ENCODE measurements at places on chromosomes 1 and 21. TPM values are rescaled to one million over a fixed set of nuclear protein-coding genes. Genes with fewer than 3 reads are reported as not detected.

DNA sequence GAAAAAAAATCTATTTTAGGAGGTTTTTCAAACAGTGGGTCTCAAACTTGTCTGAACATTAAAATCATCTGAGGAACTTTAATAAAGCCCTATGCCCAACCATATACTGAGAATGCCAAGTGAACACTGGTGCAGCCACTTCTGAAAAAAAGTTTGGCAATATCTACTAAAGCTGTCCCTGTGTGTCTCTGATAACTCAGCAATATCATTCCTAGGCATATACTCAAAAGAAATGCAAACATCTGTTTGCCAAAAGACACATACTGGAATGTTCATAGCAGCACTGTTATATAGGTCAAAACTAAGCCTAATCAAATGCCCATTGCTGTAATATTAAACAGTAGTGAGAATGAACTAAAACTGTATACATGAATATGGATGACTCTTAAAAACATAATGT, 74.2 kb upstream of the RGS4 start:
- H3K27ac ChIP-seq: no peak overlapping the region
- H3K36me3 ChIP-seq: no peaks in the 10 kb centered on the region
- DNase-seq: no peak
- H3K4me3 ChIP-seq: no peak overlapping the region
- H3K4me1 ChIP-seq: no peaks in the 10 kb centered on the region

DNA sequence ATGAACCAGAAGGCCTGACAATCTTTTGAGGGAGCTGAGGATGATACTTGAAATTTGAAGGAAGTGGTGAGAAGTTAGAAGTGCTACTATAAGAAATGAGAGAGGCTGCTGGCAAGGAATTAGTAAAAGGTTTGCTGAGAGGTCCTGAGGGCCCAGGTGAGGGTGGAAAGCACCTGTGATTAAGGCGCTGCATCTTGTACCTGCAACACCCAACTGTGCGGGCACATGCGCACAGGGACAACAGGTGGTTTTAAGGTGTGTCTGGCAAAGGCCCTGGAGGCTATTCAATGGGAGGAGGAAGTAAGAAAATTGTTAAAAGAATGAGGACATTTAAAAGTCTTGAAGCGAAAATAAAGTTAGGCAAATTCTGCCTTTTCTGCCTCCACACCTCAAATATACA, 349.3 kb downstream of the RGS7 start:
- no peaks in the 10 kb centered on the region for H3K27me3 ChIP-seq
- no peak overlapping the region for H3K4me3 ChIP-seq
- no peaks in the 10 kb centered on the region for H3K36me3 ChIP-seq
- H3K4me1 ChIP-seq: no peaks in the 10 kb centered on the region

The FAM72A gene
- total RNA-seq: 2.7 TPM

- H3K4me1 ChIP-seq: no peaks in the 10 kb centered on the region
- H3K36me3 ChIP-seq: no peaks in the 10 kb centered on the region
- H3K27me3 ChIP-seq: no peaks in the 10 kb centered on the region
- H3K4me3 ChIP-seq: no peak overlapping the region
- no peak for DNase-seq
Observed at GRCh38 chr1:29134695-29135028, 11.0 kb upstream of the TMEM200B start.

The GATAD2B gene
- total RNA-seq: 79.0 TPM

- no peak for DNase-seq
- no peaks in the 10 kb centered on the region for H3K27me3 ChIP-seq
Observed at GRCh38 chr1:6002714-6003501, 10.7 kb upstream of the NPHP4 start.

- no peaks in the 10 kb centered on the region for H3K4me1 ChIP-seq
- no peaks in the 10 kb centered on the region for H3K27me3 ChIP-seq
- H3K27ac ChIP-seq: no peak overlapping the region
- no peak overlapping the region for H3K4me3 ChIP-seq
- no peaks in the 10 kb centered on the region for H3K36me3 ChIP-seq
- no peak for DNase-seq
Observed at GRCh38 chr1:244826712-244827111, 8.7 kb upstream of the COX20 start.

- peak overlapping the region; percentile 83 for H3K27ac ChIP-seq
- H3K4me1 ChIP-seq: peaks cover 7% of the 10 kb centered on the region
- no peak for DNase-seq
Observed at GRCh38 chr1:28328228-28328648, 602 bp upstream of the MED18 start.

- no peak for DNase-seq
- no peak overlapping the region for H3K4me3 ChIP-seq
- H3K36me3 ChIP-seq: no peaks in the 10 kb centered on the region
- H3K4me1 ChIP-seq: no peaks in the 10 kb centered on the region
- no peak overlapping the region for H3K27ac ChIP-seq
Observed at GRCh38 chr1:90591970-90592356, 125.1 kb downstream of the BARHL2 start.

DNA sequence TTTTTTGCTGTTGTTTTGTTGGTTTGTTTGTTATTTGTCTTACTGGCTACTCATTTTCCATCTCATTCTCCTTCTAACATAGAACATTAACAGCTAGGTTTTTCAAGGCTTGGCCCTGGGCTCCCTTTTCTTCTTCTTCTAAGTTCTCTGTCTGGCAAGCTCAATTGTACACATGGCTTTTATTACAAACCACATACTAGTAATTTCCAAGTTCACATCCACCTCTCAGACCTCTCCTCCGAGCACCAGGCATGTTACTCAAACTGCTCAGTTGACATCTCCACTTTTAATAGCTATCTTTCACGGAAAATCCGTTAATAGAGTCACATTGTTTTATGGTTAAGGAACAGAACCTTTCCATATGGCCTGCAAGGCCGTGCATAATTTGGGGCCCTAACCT, 736.9 kb upstream of the ADAMTS5 start:
- H3K27me3 ChIP-seq: no peaks in the 10 kb centered on the region
- H3K36me3 ChIP-seq: no peaks in the 10 kb centered on the region
- peak overlapping the region; percentile 55 for H3K27ac ChIP-seq
- peak; percentile 21 for DNase-seq
- H3K4me1 ChIP-seq: no peaks in the 10 kb centered on the region

The TNNI3K gene
- total RNA-seq: 5.3 TPM

GRCh38 chr1:25197235-25197975, 34.9 kb downstream of the SYF2 start:
- no peaks in the 10 kb centered on the region for H3K36me3 ChIP-seq
- H3K27ac ChIP-seq: no peak overlapping the region
- H3K4me3 ChIP-seq: no peak overlapping the region
- no peaks in the 10 kb centered on the region for H3K27me3 ChIP-seq

The AGT gene
- total RNA-seq: 1.1 TPM

The GJA8 gene
- not detected for total RNA-seq

The TFF2 gene
- not detected for total RNA-seq

DNA sequence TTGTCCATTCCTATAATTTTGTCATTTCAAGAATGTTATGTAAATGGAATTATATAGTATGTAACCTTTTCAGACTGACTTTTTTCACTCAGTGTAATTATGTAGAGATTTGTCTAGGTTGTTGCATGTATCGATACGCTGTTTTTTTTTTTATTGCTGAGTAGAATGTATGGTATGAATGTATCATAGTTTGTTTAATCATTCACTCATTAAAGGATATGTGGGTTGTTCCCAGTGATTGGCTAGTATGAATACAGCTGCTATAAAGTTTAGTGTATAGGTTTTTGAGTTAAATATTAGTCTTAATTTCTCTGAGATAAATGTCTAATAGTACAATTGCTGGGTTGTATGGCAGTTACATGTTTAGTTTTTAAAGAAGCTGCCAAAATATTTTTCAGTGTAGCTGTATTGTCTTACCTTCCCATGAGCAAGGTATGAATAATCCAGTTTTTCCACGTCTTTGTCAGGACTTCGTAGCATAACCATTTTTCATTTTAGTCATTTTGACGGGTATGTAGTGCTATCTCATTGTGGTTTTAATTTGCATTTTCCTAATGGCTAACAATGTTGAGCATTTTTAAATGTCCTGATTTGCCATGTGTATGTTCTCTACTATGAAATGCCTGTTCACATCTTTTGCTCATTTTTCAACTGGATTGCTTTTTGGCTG, 22.4 kb downstream of the CASQ2 start:
- no peaks in the 10 kb centered on the region for H3K27me3 ChIP-seq
- no peak overlapping the region for H3K27ac ChIP-seq
- no peak for DNase-seq
- H3K36me3 ChIP-seq: no peaks in the 10 kb centered on the region
- no peaks in the 10 kb centered on the region for H3K4me1 ChIP-seq

DNA sequence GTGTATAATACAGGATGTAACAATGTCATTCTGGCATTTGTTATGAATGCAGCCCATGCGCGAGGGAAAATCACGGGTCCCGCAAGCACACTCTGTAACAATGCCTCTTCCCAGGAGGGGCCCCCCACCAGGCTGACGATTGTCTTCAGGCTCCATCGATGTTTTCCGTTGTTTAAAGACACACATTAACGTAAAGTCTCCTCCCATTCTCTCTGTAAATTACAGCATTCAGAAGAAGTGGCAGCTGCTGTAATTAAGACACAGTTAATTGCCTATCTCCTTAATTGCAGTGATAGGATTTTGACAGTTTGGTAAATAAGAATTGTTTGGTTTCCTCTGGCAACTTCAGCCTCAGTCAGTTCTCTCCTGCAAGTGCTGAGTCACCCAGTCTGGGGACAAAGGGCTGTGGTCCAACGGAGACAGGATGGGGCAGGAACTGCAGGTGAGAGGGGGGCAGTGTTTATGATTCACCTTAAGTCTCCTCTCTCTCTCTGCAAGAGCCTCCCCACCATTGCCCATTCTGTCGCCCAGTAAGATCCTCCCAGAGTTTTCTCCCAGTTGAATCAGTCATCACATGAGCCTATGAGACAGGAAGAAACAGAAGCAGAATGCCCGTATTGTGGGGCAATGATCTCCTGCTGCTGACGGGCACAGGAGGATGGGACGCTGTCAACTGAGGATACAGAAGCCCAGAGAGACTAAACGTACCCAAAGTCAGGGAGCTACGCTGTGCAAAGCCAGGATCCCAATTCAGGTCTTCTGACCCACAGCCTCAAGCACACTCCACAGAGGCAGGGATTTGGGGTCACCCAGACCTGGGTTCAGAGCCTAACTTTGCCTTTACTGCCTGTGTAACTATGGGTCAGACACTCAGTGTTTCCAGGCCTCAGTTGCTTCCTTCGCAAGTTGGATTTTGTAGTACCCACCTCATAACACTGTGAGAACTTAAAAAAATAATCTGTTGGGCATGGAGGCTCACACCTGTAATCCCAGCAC, 110.0 kb downstream of the ADSS2 start:
- H3K36me3 ChIP-seq: no peaks in the 10 kb centered on the region
- H3K4me1 ChIP-seq: no peaks in the 10 kb centered on the region
- no peaks in the 10 kb centered on the region for H3K27me3 ChIP-seq
- H3K4me3 ChIP-seq: no peak overlapping the region
- DNase-seq: no peak

- H3K36me3 ChIP-seq: no peaks in the 10 kb centered on the region
- H3K27ac ChIP-seq: no peak overlapping the region
- no peaks in the 10 kb centered on the region for H3K4me1 ChIP-seq
- H3K27me3 ChIP-seq: no peaks in the 10 kb centered on the region
- no peak for DNase-seq
- no peak overlapping the region for H3K4me3 ChIP-seq
Observed at GRCh38 chr1:155188268-155188667, 14.6 kb downstream of the TRIM46 start.

DNA sequence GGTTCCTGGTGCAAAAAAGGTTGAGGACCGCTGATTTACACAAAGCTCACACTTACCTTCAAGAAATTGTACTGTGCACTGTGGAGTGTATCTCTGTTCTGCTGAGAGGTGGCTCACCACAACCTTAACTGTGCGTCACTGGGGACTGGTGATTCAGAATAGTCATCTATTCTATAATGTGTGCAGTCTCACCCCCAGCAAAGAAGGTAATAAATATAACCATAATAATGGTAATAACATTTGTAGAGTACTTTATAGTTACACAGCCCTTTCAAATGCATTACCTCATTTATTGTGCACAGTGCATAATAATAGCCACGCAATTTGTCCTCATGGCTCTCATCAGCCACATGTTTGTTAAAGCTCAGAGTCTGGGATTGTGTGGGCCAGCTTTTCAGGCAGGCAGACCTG, 59.4 kb upstream of the DUSP10 start:
- no peaks in the 10 kb centered on the region for H3K36me3 ChIP-seq
- H3K4me1 ChIP-seq: no peaks in the 10 kb centered on the region

The PPIAL4G gene
- 0.14 TPM for total RNA-seq

GRCh38 chr1:17890056-17890814, 135.1 kb downstream of the ACTL8 start:
- H3K4me1 ChIP-seq: no peaks in the 10 kb centered on the region
- H3K36me3 ChIP-seq: no peaks in the 10 kb centered on the region
- no peaks in the 10 kb centered on the region for H3K27me3 ChIP-seq
- no peak for DNase-seq
- H3K4me3 ChIP-seq: no peak overlapping the region
- no peak overlapping the region for H3K27ac ChIP-seq

The GNG5 gene
- 62.3 TPM for total RNA-seq

The LRRC53 gene
- total RNA-seq: not detected

The RNF186 gene
- total RNA-seq: not detected

DNA sequence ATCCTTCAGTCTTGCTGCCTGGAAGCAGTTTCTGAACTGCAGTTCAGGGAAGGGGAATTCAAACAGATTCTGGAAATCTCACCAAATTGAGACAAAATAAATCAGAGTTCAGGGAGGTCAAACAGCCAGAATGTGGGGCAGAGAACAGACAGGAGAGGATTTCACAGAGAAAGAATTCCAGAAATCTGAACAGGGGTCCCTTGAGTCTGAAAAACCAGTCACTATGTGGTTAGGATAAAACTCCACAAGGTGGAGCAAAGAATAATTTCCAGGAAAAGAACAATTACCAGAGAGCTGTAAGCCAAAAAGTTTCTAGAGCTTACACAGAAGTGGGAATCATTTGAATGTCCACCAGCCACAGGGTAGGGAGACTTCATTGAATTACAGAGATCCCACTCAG, 84.7 kb downstream of the URB2 start:
- no peaks in the 10 kb centered on the region for H3K4me1 ChIP-seq
- H3K4me3 ChIP-seq: no peak overlapping the region
- no peak for DNase-seq
- H3K27me3 ChIP-seq: no peaks in the 10 kb centered on the region
- H3K36me3 ChIP-seq: no peaks in the 10 kb centered on the region

DNA sequence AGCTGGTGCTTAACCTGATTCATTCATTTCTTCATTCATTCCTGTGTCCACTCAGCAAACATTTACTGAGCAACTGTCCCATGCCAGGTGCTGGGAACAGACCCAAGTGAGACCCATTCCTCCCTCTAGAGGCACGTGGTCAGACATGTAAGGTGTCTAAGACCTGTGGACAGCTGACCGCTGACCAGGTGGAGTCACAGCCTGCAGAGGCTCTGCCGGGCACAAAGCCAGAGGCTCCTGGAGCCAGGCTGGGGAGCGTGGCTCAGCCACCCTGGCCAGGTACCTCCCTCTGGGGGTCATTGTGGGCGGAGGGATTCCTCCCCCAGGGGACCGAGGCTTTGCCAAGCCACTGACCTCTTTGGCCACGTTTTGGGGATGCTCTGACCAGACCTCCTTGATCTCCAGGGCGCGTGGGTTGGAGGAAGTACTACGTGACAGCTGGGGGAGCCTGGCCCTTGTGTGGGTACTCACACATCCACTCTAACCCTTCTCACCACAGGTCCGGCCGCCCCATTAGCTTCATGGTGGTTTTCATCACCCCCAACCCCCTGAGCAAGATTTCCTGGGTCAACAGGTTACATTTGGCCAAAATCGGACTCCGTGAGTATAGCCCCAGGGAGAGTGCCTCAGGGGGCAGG, 100.3 kb downstream of the ARHGEF10L start:
- H3K4me1 ChIP-seq: no peaks in the 10 kb centered on the region
- no peaks in the 10 kb centered on the region for H3K27me3 ChIP-seq
- no peak overlapping the region for H3K27ac ChIP-seq
- no peak for DNase-seq
- no peak overlapping the region for H3K4me3 ChIP-seq

The PLPP3 gene
- total RNA-seq: 181 TPM

The CSMD2 gene
- not detected for total RNA-seq

The MAN1C1 gene
- total RNA-seq: 5.0 TPM
